ENCODE measurements at places on chromosomes 13 and 19. TPM values are rescaled to one million over a fixed set of nuclear protein-coding genes. Genes with fewer than 3 reads are reported as not detected.
A peak's percentile ranks its signal among the peaks of the same experiment; 100 is the strongest.

The ZNF582 gene
- polyA plus RNA-seq: 3.0 TPM

The TGFBR3L gene
- polyA plus RNA-seq: 0.35 TPM

The SERTM1 gene
- not detected for polyA plus RNA-seq

DNA sequence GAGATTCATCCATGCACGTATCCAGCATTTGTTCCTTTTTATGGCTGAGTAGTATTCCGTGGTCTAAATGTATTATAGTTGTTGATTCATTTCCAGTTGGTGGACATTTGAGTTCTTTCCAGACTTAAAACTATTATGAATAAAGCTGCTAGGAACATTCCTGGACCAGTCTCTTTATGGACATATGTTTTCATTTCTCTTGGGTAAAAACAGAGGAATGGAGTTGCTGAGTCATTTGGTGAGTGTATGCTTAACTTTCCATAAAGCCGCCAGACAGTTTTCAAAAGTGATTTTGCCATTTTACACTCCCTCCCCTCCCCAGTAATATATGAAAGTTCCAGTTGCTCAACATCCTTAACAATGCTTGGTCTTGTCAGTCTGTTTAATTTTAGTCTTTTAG lies 116.4 kb downstream of the TSHZ3 start:
- DNase-seq: peak; percentile 97

DNA sequence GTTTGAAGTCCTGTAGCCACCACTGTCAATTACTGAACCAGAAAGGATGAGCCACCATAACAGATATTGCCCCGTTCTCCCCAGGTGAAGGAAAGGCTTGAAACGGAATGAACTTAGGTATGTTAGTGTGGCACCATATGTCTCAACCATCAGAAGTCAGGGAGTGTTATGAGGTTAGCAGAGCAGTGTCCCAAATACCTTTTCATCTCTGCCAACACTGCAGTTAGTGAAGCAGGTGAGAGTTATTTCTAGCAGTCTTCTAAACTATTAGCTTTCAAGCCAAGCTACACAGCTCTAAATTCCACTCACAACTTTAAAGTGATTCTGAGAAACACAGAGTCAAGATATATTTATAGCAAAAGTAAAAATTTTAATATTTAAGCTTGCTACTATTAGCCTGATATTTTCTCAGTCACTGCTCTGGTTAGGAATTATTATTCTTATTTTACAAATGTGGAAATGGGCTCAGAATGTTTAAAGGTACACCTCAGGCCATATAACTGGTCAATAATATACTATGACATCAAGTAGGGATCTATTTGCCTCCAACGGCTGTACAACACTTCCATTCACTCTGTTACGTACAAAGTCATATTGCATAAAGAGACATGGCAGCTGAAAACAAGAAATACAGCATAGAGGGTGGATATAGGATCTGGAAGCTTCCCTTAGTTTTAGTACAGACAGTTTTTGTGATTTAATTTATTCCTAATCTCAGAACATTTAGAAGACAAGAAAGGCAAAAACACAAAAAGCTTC lies 1527.1 kb upstream of the PRR20A start:
- DNase-seq: no peak

DNA sequence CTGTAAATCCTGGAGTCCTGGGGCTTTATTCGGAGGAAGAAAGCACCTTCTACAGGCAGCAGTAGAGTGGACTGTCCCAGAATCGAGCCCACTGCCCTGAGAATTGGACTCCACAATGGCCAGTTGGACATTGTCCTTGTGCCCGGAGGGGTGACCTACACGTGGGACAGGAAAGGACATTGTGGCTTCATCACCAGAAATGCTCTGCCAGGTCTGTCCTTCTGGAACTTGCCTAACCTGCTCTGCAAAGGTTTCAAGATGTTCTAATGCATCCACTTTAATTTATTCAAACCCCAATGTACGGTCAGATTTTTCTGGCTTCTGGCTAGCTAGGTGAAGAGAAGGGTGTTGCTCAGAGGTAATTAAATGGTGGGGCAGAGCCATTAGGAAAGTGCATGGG lies 32.4 kb upstream of the SPATA13 start:
- no peak for DNase-seq
